ENCODE measurements at places on chromosomes 16 and 17. TPM values are rescaled to one million over a fixed set of nuclear protein-coding genes. Genes with fewer than 3 reads are reported as not detected.
A peak's percentile ranks its signal among the peaks of the same experiment; 100 is the strongest.

AXIN1 gene
- total RNA-seq: 20.0 TPM

DNA sequence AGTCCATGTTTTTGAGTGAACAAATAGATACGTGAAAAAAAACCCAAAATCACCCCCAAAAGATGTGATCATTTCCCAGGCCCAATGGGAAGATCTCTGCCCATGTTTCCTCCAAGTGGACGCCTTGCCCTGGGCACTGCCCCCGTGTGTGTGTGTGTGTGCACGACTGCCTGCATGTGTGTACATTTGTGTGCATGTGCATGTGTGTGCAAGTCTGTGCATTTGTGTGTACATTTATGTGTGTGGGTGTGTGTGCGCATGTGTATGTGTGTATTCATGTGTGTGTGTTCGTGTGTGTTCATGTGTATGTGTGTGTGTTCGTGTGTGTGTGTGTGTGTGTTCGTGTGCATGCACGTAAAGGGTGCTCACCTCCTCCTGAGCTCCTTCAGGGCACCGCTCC lies 16.8 kb upstream of the LRRC37A3 start:
- DNase-seq: no peak

- no peak for DNase-seq
Observed at GRCh38 chr16:19589771-19590302, 34.3 kb downstream of the VPS35L start.

DNA sequence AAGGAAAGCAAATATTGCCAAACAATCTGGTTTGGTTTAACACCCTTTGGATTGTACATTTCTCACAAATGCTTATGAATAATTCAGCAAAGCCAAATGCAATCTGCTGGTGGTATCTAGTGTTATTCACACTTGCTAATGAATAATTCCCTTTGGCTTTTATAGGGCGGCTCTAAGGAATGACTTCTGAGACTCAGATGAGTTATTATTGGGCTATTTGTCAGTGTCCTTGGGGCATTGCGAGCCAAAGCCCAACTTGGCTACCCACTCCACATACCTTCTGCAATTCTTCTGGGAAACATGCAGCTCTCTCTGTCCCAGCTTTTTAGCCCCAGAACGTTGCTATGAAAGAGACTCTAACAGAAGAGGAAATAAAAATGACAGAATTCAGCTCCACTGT lies 41.1 kb downstream of the FTO start:
- no peak for DNase-seq

LYRM9 gene
- 3.8 TPM for total RNA-seq

GRCh38 chr16:4239020-4239419 lies 2.9 kb downstream of the SRL start:
- no peak for DNase-seq

CEP295NL gene
- total RNA-seq: 0.38 TPM

GRCh38 chr16:51150165-51150887 lies 744 bp downstream of the SALL1 start:
- DNase-seq: no peak

DNA sequence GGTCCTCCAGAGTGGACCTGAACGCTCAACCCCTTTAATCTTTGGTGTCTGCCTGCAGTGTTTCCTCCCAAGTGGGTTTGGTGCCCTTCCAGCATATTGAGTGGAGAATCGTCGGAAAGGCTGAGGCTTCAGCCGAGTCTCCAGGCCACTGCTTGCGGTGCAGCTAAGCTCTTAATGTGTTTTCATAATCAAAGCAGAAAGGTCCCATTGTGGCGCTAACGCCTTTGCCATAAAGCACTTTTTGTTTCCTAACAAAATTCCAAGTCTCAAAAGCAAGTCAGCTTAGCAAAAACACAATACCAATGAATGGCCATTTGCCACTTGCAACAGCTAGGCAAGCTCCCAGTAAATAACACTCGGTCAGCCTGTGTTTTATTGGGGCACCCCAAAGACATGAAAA lies 57.6 kb downstream of the KSR1 start:
- DNase-seq: no peak

DPEP2 gene
- total RNA-seq: 5.6 TPM

- DNase-seq: no peak
Observed at GRCh38 chr17:19385521-19385983, 1.4 kb downstream of the MFAP4 start.

DNA sequence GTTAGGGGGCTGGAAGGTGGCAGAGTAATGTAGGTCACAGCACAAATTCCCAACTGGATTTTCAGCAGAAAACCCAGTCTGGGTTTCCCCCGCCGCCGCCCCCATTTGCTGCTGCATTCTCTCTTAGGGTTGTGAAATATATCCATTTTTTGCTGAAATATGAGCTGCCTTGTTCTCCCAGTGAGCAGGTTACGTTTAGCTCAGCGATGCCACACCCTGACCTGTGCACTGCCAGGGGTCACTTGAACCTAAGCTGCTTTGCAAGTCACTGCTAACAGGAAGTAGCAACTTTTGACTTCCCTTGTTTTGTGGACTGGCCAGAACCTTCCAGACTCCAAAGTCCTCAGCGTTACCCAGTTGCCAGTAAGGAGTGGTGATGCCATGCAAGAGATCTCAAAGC lies 274.1 kb downstream of the CPPED1 start:
- DNase-seq: no peak

VMO1 gene
- total RNA-seq: 2.7 TPM

TP53TG3C gene
- not detected for total RNA-seq

GRCh38 chr17:60305141-60305540 lies 86.8 kb downstream of the USP32 start:
- DNase-seq: peak; percentile 30

DNA sequence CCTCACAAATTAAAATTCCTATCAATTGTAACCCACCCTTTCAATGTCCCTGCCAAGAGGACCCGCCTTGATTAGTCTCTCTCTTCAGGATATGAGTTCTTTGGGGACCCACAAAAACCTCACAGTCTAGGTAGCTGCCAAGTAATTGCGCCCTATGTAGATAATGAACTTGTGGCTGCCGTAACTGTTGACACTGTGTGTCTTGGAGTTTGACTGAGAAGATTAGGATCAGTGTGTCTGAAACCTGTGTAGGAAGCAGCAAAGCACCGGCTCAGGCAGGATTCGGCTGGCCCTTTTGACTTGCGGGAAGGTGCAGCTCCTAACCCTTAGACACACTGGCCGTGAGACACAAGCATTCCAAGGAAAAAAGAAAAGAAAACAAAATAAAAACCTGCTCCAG lies 17.8 kb upstream of the SLC6A4 start:
- DNase-seq: no peak

SAMD14 gene
- total RNA-seq: 0.42 TPM
